Colonic mucosa (tissue), 4 donors: ENCODE measurements at places on chromosomes 4 and X. TPM values are rescaled to one million over a fixed set of nuclear protein-coding genes. Genes with fewer than 3 reads are reported as not detected.

GRCh38 chrX:37921758-37922157 is 74.4 kb upstream of the DYNLT3 start:
- no peaks in the 10 kb centered on the region for H3K36me3 ChIP-seq
- H3K27me3 ChIP-seq, result no peaks in the 10 kb centered on the region
- no peak overlapping the region for H3K27ac ChIP-seq
- no peak overlapping the region for H3K4me3 ChIP-seq
- H3K4me1 ChIP-seq, result no peaks in the 10 kb centered on the region

- no peaks in the 10 kb centered on the region for H3K36me3 ChIP-seq
- no peak overlapping the region for H3K27ac ChIP-seq
- H3K4me1 ChIP-seq, result no peaks in the 10 kb centered on the region
- H3K4me3 ChIP-seq, result no peak overlapping the region
- no peak for DNase-seq
These were observed 6.6 kb upstream of the MAGEB17 start for GRCh38 chrX:16160729-16161128.

GRCh38 chr4:589219-589963 is 13.3 kb upstream of the TMEM271 start:
- no peak overlapping the region for H3K4me3 ChIP-seq
- no peaks in the 10 kb centered on the region for H3K36me3 ChIP-seq
- H3K27ac ChIP-seq, result no peak overlapping the region
- no peaks in the 10 kb centered on the region for H3K4me1 ChIP-seq

GRCh38 chrX:147901461-147902126 is 10.1 kb upstream of the FMR1 start:
- H3K36me3 ChIP-seq, result no peaks in the 10 kb centered on the region
- no peaks in the 10 kb centered on the region for H3K27me3 ChIP-seq
- DNase-seq, result no peak
- H3K4me1 ChIP-seq, result no peaks in the 10 kb centered on the region
- no peak overlapping the region for H3K4me3 ChIP-seq

GRCh38 chr4:107619066-107619465 is 101.0 kb downstream of the PAPSS1 start:
- H3K4me1 ChIP-seq, result no peaks in the 10 kb centered on the region
- H3K27me3 ChIP-seq, result no peaks in the 10 kb centered on the region
- DNase-seq, result no peak
- H3K27ac ChIP-seq, result no peak overlapping the region

DNA sequence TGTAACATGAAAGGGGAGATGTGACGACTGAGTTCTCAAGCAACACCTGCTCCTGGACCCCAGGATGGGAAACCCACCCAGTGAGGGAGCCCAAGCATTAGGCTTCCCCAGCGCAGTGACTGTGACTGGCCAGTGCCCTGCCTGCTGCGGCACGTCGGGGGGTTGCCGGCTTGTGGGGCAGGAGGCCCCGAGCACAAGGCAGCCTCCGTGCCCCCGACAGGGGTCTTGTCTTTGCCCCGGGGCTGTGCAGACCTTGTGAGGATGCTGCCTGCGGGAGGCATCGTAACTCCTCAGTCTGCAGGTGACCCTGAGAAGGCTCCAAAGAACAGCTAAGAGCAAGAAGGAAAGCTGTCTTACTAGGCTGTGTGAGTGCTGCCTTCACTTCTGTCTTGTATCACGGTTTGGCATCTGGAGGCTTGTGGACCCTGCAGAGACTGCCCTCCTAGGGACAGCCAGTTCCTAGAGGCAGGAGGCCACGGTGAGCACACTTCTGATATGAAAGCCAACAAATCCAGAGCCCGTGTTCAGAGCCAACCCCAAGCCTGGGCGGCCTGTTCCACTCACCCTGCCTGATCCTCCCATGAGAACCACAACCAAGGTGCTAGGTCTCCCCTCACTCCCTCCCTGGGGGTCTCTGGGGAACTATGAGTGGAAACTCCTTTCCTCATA is 47.7 kb downstream of the FGFRL1 start:
- peaks cover 10% of the 10 kb centered on the region for H3K27me3 ChIP-seq
- DNase-seq, result no peak
- H3K36me3 ChIP-seq, result no peaks in the 10 kb centered on the region
- H3K4me1 ChIP-seq, result no peaks in the 10 kb centered on the region

- no peaks in the 10 kb centered on the region for H3K27me3 ChIP-seq
- peak; percentile 55 for DNase-seq
- H3K27ac ChIP-seq, result no peak overlapping the region
- H3K36me3 ChIP-seq, result no peaks in the 10 kb centered on the region
These were observed 35.8 kb downstream of the APLN start for GRCh38 chrX:129618997-129619396.

GRCh38 chr4:2255501-2256155 is 6.3 kb downstream of the MXD4 start:
- peak; percentile 17 for DNase-seq
- peaks cover 8% of the 10 kb centered on the region for H3K4me1 ChIP-seq
- no peak overlapping the region for H3K27ac ChIP-seq

GRCh38 chrX:68652326-68653170 is 5.1 kb downstream of the STARD8 start:
- H3K27ac ChIP-seq, result no peak overlapping the region
- no peak overlapping the region for H3K4me3 ChIP-seq
- H3K36me3 ChIP-seq, result no peaks in the 10 kb centered on the region
- peaks cover 8% of the 10 kb centered on the region for H3K27me3 ChIP-seq
- no peaks in the 10 kb centered on the region for H3K4me1 ChIP-seq

DNA sequence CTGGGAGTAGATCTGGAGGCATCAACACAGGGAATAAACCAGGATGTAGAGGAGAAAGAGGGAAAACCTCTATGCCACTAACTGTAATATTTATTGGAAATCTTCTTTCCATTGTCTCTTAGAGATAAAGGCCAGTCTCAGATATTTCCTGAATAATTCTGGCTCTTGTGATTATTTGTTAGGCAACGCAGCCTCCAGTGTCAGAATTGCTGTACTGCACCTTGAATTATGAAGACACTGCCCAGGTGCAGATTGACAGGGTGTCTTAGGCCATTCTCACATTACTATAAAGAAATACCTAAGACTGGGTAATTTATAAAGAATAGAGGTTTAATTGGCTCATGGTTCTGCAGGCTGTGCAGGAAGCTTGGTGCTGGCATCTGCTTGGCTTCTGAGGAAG is 100.7 kb upstream of the ZDHHC15 start:
- no peak for DNase-seq
- no peaks in the 10 kb centered on the region for H3K27me3 ChIP-seq

DNA sequence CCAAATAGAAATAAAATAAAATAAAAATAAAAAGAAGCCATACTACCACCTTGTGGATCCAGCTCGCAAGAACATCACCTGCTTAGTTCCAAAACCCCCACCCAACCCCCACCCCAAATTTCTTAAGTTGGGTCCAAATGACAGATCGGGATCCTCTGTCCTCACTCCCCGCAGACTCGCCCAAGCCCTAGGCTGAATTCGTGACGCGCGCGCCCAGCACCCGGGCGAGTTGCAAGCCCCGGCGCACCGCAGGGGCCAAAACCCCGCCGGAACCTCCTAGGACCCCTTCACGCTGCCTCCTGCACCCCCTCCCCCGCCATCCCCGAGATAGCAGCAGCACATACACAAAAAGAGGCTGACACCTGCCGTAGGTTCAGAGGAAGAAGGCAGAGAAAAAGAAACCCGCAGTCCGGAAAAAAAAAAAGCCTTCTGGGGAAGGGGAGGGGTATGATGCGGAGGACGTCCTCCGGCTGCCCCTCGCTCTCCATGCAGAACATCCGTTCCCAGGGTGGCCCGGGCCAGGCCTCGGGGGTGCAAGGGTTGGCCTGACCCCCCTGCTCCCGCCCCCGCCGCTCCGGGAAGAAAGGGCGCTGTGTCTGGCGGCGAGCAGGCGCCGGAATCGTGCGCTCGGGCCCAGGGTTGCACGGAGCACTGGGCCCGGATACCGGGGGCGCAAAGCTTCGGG is 2.6 kb downstream of the NLGN4X start:
- peaks cover 14% of the 10 kb centered on the region for H3K27me3 ChIP-seq
- H3K4me3 ChIP-seq, result peak overlapping the region; percentile 19
- no peaks in the 10 kb centered on the region for H3K4me1 ChIP-seq
- no peaks in the 10 kb centered on the region for H3K36me3 ChIP-seq

DNA sequence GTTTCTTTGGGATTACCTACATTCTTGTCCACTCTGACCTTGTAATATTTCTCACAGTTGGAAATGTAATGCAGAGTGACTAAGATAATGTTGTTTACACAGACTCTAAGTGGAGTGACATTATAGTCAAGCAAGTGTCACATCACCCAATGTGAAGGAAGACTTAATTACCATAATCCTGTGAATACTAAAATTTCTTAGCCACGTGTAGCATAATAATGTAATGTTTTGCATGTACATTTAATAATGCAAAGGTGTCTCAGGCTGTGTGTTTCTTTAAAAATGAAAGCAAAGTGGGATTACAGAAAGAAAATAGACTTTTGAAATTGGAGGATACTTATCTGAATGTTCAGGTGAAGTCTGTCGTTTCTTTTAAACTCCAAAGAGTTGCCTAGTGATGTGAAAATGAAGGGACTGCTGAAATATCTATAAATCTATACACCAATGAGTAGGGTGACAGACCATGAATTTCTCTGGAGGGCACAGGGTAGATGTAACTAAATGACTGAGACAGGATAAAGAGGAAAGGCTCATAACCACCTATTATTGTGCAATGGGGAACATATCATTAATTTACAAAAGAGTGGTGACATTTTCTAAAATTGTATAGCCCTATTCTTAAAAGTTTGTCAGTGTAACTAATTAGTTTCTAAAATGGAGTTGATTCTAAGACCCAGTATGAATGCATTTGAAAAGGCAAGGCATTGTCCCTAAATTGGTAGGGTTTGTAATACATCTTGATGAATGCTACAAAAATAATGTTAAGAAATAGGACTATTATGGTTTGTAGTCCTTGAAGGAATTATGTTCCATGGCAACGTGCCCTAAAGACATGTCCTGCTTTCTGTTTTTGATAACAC is 235.7 kb downstream of the DACH2 start:
- no peak overlapping the region for H3K4me3 ChIP-seq
- H3K27ac ChIP-seq, result no peak overlapping the region
- H3K4me1 ChIP-seq, result no peaks in the 10 kb centered on the region
- no peaks in the 10 kb centered on the region for H3K27me3 ChIP-seq

GRCh38 chrX:79719568-79720231 is 294.9 kb upstream of the TBX22 start:
- no peak overlapping the region for H3K4me3 ChIP-seq
- H3K27me3 ChIP-seq, result no peaks in the 10 kb centered on the region
- no peaks in the 10 kb centered on the region for H3K4me1 ChIP-seq
- DNase-seq, result no peak
- H3K36me3 ChIP-seq, result no peaks in the 10 kb centered on the region
- H3K27ac ChIP-seq, result no peak overlapping the region

- no peaks in the 10 kb centered on the region for H3K4me1 ChIP-seq
- DNase-seq, result peak; percentile 85
- no peaks in the 10 kb centered on the region for H3K36me3 ChIP-seq
- peak overlapping the region; percentile 57 for H3K4me3 ChIP-seq
- peak overlapping the region; percentile 73 for H3K27ac ChIP-seq
These were observed 208.4 kb downstream of the NWD2 start for GRCh38 chr4:37452952-37453280.

DNA sequence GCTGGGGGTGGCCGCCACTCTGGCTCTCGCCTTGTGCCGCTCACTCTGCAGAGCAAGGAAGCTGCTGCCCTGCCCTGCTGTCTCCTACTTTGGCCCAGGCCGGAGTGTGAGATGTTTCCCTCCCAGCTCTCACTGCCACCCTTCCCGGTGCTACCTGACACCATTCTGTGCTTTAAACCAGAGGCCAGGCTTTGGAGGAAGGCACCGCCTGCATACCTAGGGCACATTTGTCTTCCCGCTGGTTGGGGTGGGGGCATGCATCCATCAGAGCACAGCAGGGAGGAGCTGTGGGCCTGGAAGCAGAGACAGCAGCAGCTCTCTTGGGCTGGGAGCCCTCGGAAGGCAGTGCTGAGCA is 96.9 kb upstream of the PSAPL1 start:
- no peaks in the 10 kb centered on the region for H3K4me1 ChIP-seq
- H3K27ac ChIP-seq, result no peak overlapping the region
- no peak overlapping the region for H3K4me3 ChIP-seq
- H3K27me3 ChIP-seq, result no peaks in the 10 kb centered on the region
- no peaks in the 10 kb centered on the region for H3K36me3 ChIP-seq

- no peaks in the 10 kb centered on the region for H3K4me1 ChIP-seq
- H3K4me3 ChIP-seq, result no peak overlapping the region
- H3K36me3 ChIP-seq, result no peaks in the 10 kb centered on the region
These were observed 428.4 kb downstream of the AFF2 start for GRCh38 chrX:148928811-148929210.

Gene MAGEA11
- total RNA-seq, result not detected

Gene SUPT20HL2
- not detected for total RNA-seq

Gene CDKL5
- total RNA-seq, result 4.4 TPM

Gene TMA16
- 21.3 TPM for total RNA-seq

Gene GAGE1
- not detected for total RNA-seq

Gene ARMCX6
- 15.8 TPM for total RNA-seq

Gene TLR2
- total RNA-seq, result 5.7 TPM

Gene ZNF711
- total RNA-seq, result 1.0 TPM
